ENCODE measurements at places on chromosomes 2 and 18.

GRCh38 chr18:68472701-68473295, 242.1 kb downstream of the TMX3 start:
- no peak for DNase-seq

DNA sequence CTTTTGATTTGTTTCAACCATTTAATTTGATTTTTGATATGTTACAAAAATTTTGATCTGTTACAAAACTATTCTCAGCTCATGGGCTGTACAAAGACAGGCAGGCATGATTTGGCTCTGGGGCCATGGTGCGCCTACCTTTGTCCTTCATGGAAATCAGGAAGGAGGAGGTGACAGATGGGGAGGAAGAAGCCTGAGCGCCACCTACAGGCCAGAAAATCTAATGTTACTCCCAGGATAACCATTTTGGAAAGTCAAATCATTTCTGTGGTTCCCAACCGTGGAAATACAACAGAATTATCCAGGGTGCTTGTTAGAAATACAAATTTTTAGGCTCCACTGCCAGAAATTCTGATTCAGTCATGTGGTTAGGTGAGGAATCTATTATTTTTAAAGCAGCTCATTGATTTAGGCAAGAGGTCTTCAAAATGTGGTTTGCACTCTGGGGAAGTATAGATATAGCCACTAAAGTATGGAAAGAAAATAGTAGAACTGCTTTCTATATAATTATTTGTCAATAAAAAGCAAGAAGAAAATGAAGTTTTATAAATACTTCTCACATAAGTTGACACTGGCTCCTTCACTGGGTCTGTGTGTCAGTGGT, 93.9 kb downstream of the EVA1A start:
- peak; percentile 65 for DNase-seq

DNA sequence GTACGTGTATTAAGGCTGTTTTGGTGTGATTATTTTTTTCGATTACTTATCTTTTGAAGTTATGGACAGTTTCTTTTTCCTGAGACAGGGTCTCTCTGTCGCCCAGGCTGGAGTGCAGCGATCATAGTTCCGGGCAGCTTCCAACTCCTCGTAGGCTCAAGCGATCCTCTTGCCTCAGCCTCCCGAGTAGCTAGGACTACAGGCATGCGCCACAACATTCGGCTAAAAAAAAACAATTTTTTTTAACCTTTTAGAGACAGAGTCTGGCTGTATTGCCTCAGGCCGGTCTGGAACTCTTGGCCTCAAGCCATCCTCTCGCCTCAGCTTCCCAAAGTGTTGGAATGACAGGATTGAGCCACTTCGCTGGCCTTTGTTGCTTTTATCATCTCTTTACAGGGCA, 945 bp downstream of the HAT1 start:
- no peak for DNase-seq

GRCh38 chr18:1045658-1046057, 141.0 kb downstream of the ADCYAP1 start:
- no peak for DNase-seq

DNA sequence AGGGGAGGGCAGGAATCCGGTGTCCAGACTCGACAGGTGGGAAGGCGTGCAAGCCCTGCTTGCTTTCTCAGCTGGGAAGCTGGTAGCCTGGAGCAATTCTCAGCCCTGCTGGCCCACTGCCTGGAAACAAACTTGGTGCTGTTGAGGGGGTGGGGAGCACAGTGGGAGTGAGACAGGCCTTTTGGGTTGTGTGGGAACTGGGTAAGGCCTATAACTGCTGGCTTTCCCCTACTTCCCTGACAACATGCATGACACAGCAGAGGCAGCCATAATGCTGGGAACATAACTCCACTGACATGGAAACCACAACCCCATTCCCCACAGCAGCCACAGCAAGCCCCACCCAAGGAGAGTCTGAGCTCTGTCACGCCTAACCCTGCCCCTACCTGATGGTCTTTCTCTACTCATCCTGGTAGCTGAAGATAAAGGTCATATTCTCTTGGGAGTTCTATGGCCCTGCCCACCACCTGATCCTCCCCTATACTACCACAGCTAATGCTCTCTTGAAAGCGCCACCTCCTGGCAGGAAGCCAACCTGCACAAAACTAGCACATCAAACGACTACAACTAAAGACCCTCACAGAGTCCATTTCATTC, 122.9 kb upstream of the ACVR1C start:
- peak; percentile 15 for DNase-seq

DNA sequence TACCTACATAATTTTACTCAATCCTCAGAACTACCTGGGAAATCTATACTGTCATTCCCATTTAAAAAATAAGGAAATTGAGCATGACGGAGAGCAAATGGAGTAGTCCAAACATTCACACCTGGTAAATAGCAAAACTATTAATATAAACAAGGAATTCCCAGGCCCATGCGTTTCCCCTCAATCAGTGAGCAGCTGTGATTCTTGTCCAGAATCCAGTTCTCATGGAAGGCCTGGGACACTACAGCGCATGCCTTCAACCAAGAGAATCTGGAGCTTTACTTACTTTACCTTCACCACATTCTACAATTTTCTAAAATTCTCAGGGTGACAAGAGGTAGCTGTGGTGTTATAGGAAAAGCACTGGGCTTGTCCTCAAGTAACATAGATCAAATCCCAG, 259.0 kb downstream of the LRATD1 start:
- no peak for DNase-seq

- DNase-seq, result no peak
Observed at GRCh38 chr2:149050188-149050587, 11.7 kb downstream of the LYPD6B start.

GRCh38 chr2:212030709-212031108, 507.9 kb downstream of the ERBB4 start:
- DNase-seq, result no peak

GRCh38 chr18:13793819-13794218, 30.1 kb upstream of the MC5R start:
- no peak for DNase-seq

- no peak for DNase-seq
Observed at GRCh38 chr2:217066510-217067270, 206.8 kb upstream of the TNP1 start.

DNA sequence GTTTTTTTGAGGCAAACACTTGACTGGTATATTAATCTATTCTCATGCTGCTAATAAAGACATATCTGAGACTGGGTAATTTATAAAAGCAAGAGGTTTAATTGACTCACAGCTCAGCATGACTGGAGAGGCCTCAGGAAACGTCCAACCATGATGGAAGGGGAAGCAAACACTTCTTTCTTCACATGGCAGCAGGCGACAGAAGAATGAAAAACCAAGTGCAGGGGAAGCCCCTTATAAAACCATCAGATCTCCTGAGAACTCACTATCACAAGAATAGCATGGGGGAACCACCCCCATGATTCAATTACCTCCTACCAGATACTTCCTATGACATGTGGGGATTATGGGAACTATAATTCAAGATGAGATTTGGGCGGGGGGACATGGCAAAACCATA, 136.2 kb upstream of the MAPRE2 start:
- DNase-seq, result no peak

GRCh38 chr2:236605345-236605734, 35.7 kb downstream of the ACKR3 start:
- DNase-seq, result no peak

GRCh38 chr18:5040476-5040875, 156.6 kb downstream of the AKAIN1 start:
- DNase-seq, result no peak

- DNase-seq, result peak; percentile 3
Observed at GRCh38 chr2:199261239-199261638, 196.5 kb downstream of the SATB2 start.

DNA sequence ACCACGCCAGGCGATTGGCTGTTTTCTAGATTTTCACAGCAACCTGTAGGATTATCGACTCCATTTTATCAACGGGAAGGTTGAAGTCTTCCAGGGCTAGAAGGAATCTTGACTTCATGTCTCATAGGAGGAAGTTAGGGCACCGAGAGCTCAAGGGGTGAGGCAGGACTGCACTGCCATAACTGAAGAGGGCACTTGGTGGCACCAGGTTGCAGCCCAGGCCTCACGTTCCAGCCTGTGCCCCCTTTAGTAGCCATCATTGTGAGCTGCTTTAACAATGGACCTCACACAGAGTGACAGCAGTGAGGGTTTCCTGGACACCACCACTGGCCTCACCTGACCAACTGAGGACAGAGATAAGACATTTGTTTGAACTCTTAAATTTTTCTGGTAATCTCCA, 22.9 kb upstream of the RPL37A start:
- DNase-seq, result no peak

DNA sequence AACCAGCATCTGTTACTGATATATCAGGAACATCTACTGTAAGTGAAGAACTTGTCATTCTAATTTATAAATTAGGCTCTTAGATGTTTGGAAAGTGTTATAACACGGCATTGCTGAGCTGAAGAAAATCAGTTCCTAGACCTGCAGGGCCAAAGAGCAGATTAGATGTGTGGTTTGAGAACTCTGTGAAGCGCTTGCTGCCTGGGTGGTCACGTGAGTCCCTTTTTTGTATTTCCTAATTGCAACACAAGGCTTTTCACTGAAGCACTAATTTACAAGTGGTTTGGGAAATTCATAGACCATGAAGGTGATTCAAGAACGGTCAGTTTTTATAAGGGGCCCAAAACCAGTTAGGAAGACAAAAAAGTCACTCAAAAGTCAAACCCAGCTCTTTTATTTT, 106.9 kb upstream of the SP3 start:
- DNase-seq, result no peak

DNA sequence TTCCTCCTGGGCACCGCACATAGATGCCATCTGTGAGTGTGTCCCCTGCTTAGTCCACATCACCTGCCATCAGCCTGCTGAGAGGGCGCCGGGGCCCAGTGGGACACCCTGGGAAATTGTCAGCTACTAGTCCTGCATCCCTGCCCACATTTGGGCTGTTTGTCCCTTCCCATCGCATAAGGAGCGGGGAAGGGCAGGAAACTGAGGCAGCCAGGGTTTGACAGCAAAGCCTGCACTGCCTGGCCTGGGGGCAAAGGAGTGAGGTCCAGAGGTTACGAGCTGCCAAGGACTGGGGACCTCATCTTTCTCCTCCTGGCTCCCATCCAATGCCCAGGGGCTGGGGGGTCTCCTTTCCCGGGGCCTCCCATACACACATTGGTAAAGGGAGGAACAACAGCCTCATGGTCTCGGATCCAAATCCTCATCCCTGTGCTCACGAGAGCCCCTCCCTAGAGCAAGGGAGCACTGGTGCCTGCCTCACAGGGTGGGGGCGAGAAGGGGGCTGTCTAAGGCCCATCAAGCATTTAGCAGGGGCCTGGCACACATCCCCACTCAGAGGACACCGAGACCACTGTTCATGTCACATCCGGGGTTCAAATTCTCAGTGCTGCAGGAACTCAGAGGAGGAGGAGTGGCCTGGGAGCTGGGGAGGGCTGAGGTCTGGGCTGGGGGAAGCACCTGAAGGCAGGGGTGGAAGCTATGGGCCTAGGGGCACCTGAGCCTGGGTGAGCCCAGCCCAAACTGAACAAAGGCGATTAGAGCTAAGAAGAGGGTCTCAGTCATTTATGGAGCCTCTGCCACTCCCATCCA, 113.8 kb downstream of the SMAD7 start:
- DNase-seq, result no peak

DNA sequence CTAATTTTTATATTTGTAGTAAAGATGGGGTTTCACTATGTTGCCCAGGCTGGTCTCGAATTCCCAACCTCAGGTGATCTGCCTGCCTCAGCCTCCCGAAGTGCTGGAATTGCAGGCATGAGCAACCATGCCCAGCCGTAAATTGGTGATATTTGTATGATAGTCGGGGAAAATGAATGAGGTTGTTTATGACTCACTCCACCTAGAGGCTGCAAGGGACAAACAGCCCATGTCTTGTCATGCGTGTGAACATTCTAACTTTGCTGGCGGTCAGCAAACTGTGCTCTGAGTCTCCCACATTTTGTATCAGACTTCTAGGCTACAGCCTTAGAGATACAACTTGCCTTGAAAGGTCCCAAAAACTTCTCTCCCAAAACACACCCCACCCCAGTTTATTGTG, 133.5 kb upstream of the DTNA start:
- DNase-seq, result no peak

GRCh38 chr2:168239281-168239680, 8.1 kb downstream of the STK39 start:
- no peak for DNase-seq

GRCh38 chr2:12501469-12502158, 215.1 kb upstream of the TRIB2 start:
- no peak for DNase-seq
